ENCODE measurements at places on chromosomes 5 and 9.

DNA sequence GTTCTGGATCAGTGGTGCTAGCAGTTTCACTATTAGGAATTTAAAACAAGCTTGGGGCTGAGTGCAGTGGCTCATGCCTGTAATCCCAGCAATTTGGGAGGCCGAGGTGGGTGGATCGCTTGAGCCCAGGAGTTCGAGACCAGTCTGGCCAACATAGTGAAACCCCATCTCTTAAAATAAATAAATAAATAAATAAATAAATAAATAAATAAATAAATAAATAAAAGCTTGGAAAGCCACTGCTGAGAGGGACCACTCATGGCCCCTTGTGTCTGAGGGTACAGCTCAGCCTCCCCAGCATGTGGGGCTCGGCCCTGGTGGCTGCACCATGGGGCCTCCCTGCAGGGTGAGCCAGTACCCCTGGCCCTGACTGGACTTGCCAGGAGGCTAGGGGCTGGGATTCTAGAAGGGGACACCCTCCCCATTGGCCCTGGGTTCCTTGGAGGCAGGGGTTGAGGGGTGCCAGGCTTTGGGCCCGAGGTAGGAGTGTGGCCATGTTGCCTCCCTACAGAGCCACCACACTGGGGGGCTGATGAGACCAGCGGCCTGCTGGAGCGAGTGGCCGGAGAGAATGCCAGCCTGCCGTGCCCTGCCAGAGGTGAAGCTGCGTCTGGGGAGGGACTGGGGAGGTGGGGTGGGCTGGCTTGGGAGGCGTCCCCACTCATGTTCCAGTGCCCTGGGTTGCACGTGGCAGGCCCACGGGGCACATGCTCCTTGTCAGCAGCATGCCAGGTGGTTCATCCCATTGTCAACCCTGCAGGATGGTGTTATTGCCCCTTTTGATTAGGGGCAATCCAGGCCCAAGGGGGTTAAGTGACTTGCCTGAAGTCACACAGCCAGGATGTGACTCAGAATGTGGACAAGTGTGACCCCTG is 76.5 kb downstream of the HMCN2 start:
- DNase-seq = no peak

DNA sequence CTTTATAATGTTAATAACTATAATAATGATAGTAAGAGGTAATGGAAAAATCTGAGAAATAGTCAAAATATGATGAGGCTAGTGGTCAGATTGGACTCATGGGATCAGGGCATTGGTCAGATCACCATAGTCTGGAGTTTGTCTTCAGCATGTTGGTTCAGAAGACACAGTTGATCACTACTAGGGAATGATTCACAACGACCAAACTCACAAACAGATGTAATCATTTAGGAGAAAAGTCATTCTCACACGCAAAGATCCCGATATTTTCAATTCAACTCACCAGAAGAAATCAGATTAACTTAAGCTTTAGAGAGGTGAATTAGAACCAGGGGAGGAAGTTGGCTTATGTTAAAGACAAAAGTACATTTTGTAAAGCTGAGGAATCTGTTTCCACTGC is 131.8 kb downstream of the LURAP1L start:
- no peak for DNase-seq

DNA sequence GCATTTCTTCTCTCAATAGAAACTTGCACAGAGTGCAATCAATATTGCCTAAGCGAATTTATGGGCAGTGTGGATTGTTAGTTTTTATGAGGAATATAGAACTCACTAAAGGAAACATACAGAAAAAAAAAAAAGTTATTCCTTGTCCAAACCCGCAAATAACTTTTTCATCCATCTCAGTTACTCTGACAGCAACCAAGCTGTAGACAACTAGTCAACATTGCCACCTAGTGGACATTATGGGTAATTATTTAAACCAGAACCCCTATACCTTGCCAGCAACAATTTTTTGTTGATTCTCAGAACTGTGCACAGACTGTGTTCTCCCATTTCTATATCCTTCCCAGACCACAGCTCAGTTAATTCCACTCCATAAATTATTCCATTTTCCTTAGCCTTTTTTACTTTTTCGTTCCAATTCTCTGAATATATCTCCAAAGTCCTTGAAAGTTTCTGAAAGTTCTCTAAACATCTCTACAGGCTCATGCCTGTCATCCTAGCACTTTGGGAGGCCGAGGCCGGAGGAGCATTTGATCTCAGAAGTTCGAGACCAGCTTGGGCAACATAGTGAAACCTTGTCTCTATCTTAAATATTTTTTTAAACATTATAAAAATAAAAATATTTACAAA is 2.6 kb upstream of the AFAP1L1 start:
- no peak for DNase-seq

GRCh38 chr9:115212125-115212605 is 94.2 kb upstream of the TNC start:
- DNase-seq = no peak

GRCh38 chr9:135809166-135809565 is 98.2 kb downstream of the CAMSAP1 start:
- DNase-seq = no peak

- no peak for DNase-seq
Measured at GRCh38 chr9:124594225-124594624, 87.0 kb upstream of the NR5A1 start.

GRCh38 chr5:177478711-177479646 is 5.5 kb upstream of the DBN1 start:
- peak; percentile 29 for DNase-seq

GRCh38 chr5:32462618-32463017 is 18.1 kb upstream of the ZFR start:
- no peak for DNase-seq

DNA sequence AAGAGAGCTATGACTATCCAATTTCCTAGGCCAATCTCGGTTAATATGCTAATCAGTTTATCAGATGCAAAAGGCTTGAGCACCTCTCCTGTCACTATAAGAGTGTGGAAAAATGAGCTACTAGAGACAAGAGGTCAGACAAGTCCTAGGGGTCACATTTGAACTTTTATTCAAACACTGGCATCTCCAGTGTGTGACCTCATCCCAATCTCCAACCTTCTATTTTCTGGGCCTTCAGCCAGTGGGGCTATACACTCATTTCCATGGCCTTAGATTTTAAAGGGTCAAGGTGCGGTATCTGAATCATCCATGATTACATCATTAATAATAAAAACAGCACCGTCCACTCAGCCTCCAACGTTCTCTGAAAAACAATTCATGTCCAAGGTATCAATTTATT is 139.6 kb upstream of the LRRTM2 start:
- DNase-seq = no peak

- no peak for DNase-seq
Measured at GRCh38 chr9:91026266-91026665, 224.6 kb downstream of the SYK start.

DNA sequence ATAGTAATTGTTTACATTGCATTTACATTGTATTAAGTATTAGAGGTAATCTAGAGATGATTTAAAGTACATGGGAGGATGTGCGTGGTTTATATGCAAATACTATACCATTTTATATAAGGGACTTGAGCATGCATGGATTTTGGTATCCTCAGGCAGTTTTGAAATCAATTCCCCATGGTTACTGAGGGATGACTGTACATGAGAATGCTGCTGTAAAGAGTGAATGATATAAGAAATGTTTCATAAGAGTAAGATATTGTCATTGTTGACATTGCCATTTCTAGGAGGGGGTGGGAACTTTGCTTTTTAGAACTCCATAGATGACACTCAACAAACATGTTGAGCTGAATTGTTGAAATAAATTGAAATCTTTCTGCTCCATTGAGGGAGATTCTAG is 185.0 kb downstream of the SEMA6A start:
- no peak for DNase-seq

Measured in CD4-positive, alpha-beta T cell treated with Interleukin-4 for 1 hour (primary cell).